ENCODE measurements at places on chromosomes 5 and 9.

- no peak for DNase-seq
Measured at GRCh38 chr5:149853701-149854100, 90.9 kb downstream of the PDE6A start.

GRCh38 chr5:125249400-125249799, 503.0 kb upstream of the ZNF608 start:
- no peak for DNase-seq

DNA sequence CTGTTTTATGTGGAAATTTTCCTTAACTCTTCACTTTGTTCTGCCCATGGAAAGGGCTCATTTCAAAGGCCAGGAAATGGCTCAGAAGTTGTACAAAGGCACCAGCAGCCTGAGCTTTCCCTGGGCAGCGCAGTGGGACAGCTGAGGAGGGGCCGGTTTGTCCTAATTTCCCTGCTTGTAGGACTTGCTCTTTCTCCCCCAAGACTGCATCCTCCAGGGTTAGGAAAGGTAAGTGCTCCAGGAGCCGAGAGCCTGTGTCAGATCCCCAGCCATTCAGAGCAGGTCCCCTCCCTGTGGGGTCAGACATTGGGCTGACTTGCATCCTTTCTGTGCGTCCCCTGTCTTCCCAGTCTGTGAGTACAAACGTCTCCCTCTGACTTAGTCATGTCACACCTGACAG, 43.5 kb downstream of the AGXT2 start:
- DNase-seq, result no peak

- no peak for DNase-seq
Measured at GRCh38 chr5:78615697-78616096, 32.9 kb downstream of the LHFPL2 start.

GRCh38 chr5:171628633-171628974, 157.0 kb upstream of the SMIM23 start:
- no peak for DNase-seq

DNA sequence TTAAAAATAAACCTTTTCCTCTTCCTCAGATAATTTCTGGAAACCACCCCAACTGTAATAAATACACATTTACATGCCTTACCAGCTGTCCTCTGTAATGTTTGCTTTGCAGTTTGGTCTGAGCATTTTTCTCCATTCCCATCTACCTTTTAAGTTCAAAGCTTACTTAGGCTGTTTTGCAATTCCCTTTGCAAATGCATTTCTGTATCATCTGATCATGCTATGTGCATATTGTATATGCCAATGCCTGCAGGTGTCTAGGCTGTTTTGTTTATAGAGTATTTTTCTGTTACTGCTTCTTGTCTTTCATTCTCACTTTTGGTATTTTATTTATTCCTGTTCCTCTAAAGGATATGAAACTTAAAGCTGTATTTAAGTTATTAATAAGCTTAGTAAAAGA, 86.3 kb downstream of the SLC44A1 start:
- DNase-seq, result no peak

DNA sequence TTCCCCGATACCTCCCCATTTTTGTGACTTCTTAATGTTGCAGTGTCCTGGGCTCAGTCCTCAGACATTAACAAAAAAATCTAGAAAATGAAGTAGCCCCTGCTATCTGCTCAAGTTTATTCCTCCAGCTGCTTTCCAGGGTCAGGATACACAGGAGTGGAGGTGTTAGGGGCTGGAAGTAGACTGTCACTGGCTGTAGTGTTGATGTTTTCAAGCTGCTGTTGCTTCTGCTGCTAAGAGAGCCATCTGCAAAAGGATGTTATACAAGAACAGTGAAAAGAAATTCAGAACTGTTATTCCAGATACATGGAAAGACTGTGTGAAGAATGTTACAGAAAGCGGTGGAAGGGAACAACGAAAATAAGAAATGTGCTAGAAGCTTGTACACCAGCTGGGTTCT, 10.7 kb downstream of the CD14 start:
- DNase-seq, result no peak

- DNase-seq, result no peak
Measured at GRCh38 chr9:86585422-86586143, 231.4 kb upstream of the TUT7 start.

DNA sequence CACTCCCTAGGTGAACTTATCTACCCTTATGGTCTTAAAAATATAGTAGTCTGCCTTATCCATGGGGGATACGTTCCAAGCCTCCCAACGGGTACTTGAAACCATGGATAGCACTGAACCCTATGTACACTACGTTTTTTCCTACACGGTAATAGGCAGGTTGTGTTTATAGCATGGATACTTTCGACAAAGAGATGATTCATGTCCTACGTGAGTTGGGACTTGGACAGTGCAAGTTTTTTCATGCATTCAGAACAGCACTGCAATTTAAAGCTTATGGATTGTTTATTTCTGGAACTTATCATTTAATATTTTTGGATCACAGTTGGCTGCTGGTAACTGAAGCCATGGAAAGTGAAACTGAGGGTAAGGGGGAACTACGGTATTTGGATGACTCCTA, 88.1 kb downstream of the CNTLN start:
- no peak for DNase-seq

GRCh38 chr9:69949396-69949795, 94.3 kb upstream of the MAMDC2 start:
- no peak for DNase-seq

DNA sequence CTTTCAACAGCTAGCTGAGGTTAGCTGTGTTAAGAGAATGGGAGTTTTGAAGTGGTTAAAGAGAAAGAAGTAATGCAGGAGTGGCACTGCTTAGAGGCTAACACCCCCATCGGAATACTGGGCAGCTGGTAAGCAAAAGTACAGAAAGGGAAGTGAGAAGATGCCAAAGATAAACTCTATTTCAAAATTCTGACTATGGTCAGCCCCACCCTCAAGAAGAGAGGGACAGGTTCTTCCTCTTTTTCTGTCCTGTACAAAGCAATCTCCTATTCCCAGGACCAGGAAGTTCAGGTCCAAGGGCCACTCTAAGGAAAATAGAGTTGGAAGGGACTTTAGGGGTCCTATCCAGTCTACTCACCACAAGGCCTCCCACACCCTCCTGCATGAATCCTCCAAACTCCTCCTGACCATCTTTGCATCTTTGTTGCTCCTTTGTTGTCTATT, 45.9 kb upstream of the JAK2 start:
- DNase-seq, result no peak

GRCh38 chr5:61289241-61289640, 42.8 kb upstream of the ZSWIM6 start:
- no peak for DNase-seq

GRCh38 chr5:78537411-78537810, 111.2 kb downstream of the LHFPL2 start:
- no peak for DNase-seq

DNA sequence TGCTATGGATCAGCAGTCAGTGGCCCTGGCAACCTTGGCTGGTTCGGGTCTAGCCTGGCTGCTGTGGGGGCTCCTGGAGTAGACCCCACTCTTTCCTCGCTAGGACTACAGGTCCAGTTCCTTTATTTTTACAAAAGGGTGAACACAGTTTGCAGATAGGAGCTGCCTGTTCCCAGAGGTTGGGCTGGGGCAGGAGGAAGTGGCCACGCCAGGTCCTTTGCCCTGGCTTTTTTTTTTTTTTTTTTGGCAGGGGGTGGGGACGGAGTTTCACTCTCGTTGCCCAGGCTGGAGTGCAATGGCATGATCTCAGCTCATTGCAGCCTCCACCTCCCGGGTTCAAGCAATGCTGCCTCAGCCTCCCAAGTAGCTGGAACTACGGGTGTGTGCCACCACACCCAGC, 7.9 kb downstream of the SLC2A6 start:
- DNase-seq, result no peak

GRCh38 chr5:141514330-141515133, 25.7 kb downstream of the PCDHGC5 start:
- peak; percentile 90 for DNase-seq

DNA sequence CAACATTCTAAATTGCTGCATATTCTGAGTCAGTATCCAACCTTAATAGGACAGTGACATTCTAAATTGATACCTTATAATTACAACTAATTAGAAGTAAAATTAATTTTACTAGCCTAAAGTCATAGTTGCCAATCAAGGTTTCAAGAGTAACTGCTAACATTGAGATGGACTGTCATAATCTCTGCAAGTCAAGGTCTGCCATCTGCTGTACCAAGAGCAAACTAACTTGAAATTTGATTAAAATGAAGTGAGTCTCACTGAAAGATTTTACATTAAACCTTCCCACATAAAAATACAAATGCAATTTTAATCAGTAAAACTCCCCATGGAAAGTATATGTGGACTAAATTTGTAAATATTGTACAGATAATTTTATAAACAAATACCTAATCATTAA, 235.3 kb downstream of the PRDM9 start:
- DNase-seq, result no peak

DNA sequence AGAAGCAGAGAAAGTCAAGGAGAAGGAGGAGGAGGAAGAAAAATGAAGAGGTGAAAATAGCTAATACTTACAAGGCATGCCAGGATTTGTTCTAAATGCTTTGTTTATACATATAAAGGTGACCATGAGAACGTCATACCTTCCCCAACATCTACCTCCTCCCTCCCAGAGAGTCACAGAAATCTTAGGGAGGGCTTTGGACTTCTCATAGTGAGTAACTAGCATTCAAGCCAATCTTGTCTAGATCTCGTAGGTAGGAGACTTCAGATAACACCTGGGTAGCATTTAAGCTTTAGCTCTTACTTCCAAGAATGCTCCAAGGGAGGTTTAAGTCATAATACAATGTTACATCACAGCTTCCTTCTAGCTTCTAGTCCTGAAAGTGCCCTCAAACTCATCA, 36.5 kb upstream of the GPBP1 start:
- DNase-seq, result no peak

GRCh38 chr5:28855626-28856025, 1817.2 kb upstream of the CDH9 start:
- DNase-seq, result no peak

DNA sequence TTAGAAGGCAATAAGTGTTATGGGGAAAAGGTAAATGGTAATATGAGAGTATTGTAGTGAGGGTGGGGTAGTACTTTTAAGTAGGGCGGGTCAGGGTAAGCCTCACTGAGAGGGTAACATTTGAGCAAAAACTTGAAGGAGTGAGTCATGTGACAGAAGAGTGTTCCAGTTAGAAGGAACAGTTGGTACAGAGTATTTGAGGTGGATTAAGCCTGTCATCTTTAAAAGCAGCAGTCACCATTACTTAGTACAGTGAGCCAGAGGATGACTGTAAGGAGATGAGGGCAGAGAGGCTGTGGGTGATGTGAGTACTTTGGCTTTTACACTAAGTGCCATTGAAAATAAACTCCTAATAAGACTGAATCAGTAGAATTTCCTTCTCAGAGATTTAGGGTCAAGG, 54.8 kb downstream of the UBAP1 start:
- no peak for DNase-seq

DNA sequence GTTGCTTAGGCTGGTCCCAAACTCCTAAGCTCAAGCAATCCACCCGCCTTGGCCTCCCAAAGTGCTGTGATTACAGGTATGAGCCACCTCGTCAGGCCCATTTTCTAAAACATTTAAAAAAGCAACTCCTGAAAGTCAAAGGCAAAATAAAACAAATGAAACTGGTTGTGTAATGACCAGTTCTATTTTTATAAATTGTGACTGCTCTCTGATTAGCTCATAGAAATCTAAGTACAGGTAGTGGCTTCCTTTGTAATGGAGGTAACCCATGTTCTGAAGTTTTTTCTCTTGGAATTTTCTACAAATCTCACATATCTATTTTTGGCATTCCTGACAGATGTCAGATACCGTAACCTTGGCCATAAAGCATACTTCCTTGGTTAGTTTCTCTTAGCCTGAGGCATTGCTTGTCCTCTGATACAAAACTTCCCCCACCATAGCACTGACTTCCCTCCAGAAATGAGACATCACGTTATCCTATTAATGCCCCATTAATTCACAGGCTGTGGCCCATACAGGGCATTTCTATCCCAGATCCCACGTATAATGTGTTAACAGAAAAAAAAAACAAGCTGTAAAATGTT, 14.1 kb upstream of the AK3 start:
- DNase-seq, result no peak

- no peak for DNase-seq
Measured at GRCh38 chr5:110869927-110870326, 131.1 kb downstream of the SLC25A46 start.

GRCh38 chr5:150060471-150060870, 25.9 kb downstream of the CSF1R start:
- no peak for DNase-seq

DNA sequence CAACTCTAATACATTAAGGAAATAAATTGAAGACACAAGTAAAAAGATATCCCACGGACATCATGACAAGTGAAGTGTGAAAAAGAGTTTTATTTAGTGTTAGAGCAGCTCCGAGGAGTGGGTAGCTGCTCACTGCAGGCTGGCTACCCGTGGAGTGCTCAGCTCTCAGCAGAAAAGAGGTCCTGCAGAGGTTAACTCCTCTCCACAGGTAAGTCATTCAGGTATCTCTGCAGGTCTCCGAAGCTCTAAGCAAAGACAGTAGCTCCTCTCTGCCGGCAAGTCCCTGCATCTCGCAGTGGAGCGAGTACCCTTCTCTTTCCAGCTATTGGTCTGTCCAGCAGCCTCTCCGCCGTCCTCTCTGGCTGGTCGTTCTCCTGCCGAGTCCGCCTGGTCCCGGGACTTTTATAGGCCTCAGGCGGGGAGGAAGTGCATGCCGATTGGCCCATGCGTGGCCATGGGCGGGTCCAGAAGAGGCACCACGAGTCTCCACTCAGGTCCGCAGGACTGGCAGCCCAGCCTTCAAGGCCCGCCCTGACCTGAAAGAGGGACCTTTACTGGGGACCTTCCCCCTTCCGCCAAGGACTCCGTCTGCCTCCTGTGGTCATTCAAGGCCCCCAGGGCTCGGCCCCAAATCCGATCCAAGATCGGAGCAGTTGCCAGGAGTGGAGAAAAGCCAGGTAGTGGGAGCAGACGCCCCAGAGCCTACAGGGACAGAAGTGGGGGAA, 29.9 kb downstream of the BTNL9 start:
- no peak for DNase-seq

DNA sequence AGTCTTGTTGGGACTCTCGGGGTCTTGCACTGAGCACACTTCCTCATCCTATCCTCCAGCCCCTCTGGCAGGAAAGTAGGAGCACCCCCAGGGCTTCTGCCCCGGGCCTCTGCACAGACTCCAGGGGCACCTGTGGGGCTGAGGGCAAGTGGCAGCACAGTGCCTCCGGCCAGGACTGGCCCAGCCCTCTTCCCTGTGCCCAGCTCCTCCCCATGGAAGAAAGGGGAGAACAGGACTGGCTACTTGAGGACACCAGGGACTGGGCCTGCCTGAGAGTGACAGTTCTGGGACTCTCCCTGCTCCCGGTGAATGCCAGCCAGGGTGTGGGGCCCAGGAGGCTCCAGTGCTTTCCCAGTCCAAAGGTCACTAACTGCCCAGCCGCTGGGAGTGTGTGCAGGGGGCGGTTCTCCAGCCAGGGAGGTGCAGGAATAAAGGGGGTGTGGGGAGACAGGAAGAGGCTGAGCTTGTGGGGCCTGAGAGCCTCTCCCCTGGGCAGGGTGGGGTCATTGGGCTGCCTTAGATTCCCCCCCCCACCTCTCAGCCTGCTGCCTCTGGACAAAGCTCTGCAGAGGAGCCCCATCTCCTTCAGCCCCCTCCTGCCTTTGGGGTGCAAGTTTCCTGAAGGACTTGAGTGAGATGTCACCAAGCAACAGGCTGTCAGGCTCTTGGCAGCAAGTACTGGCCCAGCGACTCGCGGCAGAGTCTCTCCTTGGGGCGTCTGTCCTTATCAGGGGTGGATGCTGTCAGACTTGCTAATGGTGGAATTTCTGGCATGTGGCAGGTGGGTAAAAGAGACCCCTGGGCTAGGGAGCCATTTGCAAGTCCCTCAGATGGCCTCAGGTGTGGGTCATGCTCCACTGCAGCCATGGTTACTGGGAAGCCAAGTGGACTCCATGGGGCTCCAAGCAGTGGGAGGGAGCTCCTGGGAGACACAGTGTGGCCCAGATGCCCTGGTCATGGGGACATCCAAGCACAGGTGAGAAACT, 19.1 kb upstream of the JADE2 start:
- DNase-seq, result no peak

GRCh38 chr5:56873056-56873455, 36.3 kb upstream of the SETD9 start:
- DNase-seq, result no peak
